NCI-H446 treated with DMSO at 0.1 percent for 48 hours (cell line): ENCODE measurements at places on chromosomes 16 and 17.

GRCh38 chr17:54781389-54781788, 119.3 kb upstream of the TOM1L1 start:
- DNase-seq, result no peak

GRCh38 chr16:79909571-79909970, 309.0 kb upstream of the MAF start:
- DNase-seq, result no peak

- no peak for DNase-seq
These were observed 229.8 kb downstream of the SEC14L1 start for GRCh38 chr17:77370586-77370985.

DNA sequence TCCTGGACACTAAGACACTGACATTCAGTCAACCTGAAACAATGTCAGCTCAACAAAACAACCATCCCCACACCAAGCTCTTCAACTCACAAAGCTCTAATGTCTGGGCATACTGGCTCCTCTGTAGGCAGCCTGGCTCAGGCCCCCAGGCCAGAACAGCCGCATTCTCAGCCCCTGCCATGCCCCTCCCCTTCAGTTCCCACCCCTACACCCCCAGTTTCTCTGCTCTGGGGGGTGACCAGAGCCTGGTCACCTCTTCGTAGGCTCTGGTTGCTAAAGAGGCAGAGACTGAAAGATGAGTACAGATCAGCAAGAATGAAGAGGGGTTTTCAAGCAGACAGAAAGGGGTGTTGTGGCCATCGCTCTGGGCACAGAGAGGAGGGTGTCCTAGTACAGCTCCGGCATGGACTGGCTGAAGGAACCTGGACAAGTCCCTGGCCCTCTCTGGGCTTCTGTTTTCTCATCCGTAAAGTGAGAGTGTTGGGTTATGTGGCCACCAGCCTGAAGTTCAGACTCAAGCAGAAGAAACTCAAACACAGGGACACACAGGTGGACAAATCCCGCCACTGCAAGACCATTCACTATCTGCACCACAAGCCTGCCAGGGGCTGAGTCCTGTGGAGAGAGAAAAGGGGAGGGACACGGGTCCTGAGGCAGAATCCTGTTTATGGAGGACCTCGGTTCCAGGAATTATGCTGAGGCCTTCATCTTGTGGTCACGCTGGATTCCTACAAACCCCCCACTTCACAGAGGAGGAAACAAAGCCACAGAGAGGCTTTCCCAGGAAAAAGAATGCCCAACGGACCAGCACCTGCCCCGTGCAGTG, 987 bp upstream of the SLC4A1 start:
- no peak for DNase-seq

DNA sequence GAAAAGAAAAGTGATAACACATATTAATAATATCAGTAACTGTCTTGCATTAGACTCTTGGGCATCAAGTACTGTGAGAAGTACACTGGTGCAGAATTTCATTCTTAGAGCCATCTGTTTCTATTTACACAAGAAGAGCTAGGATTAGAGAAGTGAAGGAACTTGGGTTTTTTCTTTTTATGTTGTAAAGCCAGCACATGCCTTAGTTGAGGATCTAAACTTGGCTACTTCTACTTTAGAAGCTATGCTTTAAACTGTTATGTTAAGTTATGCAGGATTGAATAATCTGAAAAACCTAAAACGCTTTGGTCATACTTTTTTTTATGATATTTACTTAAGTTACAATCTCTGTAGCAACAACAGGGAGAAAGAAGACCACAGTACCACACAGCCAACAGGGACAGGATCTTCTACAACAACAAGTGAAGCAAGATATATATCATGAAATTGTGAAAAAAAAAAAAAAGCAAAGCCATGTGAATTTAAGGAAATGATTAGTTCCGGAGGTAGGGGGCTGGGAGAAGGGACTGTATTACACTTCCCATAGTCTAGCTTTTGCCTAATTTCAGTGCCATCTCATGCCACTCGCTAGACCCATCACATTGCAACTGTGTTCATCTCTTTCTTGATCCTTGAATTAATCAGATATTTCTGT, 305.1 kb upstream of the GOT2 start:
- DNase-seq, result no peak

- no peak for DNase-seq
These were observed 120.5 kb downstream of the MAF start for GRCh38 chr16:79480056-79480455.
